ENCODE measurements at places on chromosomes 6 and 20.

DNA sequence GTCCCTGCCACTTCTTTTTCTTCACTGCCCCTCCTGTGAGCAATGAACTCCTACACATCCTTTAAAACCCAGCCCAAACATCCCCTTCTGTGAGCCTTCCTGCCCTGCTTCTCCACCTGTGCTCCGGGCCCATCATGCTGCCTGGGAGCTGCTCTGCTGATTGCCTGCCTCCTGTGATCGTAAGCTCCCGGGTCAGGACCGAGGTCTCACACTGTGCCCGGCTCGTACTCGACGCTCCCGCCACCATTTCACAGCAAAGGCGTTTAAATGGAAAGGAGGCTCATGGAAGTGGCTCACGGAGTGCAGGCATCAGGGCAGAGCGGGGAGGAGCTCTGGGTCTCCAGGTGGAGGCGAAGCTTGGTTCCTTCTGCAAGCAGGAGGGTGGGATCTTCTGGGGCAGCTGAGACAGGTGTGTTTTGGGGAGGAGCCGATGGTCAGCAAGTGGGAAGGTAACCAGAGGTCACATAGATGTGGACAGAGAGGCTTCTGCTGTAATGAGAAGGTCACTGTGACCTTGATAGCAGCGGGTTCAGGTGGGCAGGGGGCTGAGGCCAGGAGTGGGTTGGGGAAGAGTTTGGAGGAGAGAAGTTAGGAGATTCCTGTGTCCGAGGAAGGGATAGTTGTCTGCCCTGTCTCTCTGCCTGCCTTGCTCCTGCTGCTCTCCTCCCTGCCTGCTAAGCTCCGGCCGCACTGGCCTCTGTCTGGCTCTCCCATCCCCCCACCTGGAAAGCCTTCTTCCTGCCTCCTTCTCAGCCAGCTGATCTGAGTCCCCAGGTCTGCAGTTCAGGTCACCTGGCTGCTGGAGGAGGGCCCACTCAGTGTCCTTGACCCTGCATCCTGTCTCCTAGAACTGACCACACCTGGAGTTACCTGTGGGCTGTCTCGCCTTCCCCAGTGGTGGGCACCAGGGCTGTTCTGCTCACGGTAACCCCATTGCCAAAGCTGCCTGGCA, 52.7 kb upstream of the FRMD1 start:
- no peak for DNase-seq

- no peak for DNase-seq
These were observed 61.0 kb downstream of the SMLR1 start for GRCh38 chr6:130888246-130888645.

DNA sequence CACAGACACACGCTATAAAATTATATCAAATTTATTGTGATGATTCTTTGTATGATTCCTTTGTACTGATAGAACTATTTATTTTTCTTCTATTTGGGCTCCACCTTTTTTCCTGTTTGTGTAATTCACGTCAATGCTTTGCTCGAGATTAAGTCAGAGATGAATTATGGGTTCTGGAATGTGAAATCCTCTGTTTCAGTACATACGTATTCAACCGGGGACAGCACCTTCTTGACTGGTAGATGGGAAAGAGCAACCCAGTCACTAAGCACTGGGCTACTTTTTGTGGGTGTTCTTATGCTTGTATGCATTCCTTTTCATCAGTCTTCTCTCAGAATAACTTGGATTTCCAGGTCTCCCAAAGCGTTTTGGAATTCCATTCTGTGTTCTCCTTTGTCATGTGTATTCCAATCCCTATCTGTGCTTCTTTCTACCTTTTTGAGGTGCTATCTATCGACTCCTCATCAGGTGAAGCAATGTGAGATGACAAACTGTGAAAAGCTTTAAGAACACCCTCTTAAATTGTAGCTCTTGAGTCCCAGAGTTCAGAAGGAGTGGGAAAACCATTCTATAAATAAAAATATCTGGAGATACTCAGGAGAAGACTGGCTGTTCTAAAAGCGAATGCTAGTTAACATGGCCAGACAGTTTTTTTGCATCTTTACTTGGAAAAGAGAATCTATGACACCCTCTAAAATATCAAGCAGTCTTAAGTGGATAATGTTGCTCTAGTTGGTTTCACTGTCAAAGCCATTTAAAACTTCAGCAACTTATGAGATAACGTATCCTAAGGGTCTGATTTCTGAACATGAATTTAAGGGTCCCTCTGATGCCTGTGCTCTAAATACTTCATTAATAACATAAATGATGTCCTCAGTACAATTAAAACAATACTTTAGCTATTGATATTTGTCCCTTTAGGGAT, 197.7 kb upstream of the PREP start:
- DNase-seq = no peak

DNA sequence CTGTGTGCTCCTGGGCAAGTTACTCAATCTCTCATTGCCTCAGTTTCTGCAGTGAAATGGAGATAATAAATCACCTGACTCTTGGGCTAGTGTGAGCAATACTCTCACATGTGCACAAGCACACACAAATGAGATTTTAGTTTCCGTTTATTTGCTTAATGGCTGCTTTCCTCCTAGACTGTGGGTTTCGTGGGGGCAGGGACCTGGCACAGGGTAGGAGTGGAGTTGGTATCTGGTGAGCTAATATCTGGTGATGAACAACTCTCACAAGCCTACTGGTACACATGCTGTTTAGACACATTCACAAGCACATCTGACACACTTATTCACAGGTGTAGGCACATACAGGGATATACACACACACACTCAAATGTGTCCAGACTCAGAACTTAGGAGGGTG, 73.8 kb downstream of the TOX2 start:
- no peak for DNase-seq

DNA sequence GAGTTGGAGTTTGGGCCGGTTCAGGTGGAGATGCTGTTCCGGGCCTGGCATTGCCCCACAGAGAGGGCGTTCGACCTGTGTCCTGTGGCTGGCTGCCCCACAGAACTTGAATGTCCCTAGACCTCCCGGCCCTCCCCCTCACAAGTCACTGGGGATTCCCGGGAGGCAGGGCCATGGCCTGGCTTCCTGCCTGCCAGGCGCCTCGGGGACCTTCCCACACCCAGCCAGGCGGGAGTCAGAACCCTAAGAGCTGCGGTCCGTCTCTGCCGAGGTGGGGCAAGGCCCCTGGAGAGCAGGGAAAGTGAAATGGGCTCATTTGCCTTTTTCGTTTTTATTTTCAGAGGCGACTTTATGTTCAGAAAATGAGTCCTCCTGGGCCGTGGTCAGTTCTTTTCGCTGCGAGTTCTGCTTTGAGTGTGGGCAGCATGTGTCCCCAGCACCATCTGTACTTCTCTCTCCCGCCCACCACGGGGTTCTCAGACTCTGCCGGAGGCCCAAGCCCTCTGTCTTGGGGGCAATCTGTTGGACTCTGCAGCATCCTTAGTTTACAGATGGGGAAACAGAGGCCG, 8.5 kb downstream of the RBM38 start:
- DNase-seq = no peak

GRCh38 chr6:121856296-121856695, 420.9 kb downstream of the GJA1 start:
- DNase-seq = no peak

- DNase-seq = no peak
These were observed 17.3 kb downstream of the NAA20 start for GRCh38 chr20:20034486-20034885.

GRCh38 chr6:121590916-121591315, 155.5 kb downstream of the GJA1 start:
- no peak for DNase-seq

DNA sequence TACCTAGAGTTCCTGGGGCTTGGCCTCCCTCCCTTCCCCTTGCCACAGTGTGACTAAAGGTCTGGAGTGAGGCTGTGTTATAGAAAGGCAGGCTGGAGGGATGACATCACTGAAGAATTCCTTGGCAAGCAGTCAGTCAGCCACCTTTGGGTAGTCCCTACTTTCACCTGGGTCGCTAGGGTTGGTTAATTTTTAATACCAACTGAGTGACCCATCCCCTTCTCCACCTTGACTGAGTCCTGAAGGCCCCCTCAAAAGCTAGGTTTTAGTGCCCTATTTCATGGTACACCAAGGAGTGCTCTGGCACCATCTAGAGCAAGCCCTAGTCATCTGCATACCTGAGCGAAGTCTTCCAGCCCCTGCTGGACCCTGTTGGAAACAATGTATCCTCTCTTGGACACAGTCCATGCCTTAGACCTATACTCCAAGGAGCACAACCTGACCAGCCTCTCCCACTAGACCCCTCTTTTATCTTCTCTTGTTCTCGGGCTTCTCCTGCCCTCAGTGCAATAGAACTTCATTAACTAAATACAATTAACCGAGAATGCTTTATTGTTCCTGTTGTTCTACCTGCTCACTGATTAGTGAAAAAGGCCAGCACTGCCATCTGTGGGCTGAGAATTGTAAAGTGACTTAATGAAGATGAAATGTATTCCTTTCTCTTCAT, 44.6 kb downstream of the RIN2 start:
- no peak for DNase-seq

DNA sequence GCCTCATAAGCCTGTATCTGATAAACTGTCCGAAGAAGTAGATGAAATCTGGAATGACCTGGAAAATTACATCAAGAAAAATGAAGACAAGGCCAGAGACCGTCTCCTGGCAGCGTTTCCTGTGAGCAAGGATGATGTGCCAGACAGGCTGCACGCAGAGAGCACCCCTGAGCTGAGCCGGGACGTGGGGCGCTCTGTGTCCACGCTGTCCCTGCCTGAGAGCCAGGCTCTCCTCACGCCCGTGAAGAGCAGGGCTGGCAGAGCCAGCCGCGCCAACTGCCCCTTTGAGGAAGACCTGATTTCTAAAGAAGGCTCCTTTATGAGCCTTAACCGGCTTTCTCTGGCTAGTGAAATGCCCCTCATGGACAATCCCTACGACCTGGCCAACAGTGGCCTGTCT, 33.9 kb upstream of the MTHFD1L start:
- DNase-seq = no peak

DNA sequence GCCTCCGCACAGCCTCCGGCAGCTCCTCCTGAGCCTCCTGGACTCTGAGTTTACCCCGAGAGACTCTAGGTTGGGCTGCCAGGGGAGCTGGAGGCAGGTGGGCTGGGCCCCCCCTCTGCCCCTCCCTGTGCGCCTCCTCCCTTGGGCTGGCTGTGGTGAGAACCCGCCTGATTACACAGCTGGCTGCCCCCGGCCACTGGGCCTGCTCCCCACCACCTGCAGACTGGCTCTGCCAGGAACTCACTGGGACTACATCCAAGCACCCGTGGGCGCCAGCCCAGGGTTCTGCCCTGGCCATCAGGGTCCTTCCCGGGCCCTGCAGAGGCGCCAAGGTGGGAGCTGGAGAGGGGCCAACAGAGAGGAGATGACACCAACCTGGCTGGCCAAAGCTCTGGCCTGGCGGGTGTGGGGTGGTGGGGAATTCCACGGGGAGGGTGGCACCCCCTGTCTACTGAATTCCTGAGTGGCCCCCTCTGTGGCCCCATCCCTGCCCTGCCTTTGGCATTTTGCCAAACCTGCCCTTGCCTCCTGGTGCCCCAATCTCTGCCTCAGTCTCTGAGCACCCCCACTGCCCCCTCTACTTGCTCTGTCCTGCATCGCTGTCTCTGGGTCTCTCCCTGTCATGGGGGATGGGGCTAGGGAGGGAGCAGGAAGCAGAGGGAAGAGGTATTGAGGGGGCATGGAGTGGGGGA, 21.9 kb upstream of the CDH22 start:
- DNase-seq = no peak

DNA sequence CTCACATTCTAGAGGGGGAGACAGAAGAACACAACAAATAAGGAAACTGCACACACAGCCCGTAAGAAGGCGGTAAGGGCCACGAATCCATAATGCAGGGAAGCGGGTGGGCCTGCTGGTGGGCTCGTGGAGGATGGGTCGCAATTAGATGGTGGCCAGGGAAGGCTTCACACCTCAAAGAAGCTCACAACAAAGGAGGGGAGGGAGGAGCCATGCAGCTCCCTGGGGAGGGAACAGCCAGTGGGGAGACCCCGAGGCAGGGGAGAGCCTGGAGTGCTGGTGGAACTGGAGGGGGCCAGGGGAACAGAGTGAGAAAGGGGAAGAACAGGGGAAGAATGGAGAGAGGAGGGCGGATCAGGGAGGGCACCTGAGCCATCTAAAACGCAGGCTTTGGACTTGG, 13.4 kb downstream of the SRC start:
- DNase-seq = no peak

- no peak for DNase-seq
These were observed 302.2 kb downstream of the QKI start for GRCh38 chr6:163716690-163717089.

DNA sequence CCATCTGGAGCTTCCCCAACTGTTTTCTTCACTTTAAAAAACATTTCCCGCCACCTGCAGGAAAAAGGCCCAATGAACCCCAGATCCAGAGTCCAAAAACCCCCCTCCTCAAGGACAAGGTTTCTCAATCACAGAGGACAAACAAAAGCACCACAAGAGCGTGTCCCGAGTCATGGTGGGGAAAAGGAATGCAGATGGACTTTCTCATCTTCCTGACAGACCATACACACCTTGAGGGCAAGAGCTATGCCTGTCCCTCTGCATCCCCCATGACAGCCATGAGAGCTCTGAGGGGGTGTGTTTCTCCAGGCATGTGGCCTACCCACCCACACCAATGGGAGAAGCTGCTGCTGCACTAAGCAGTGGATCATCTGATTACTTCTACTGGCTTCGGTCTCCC, 9.0 kb downstream of the PEX6 start:
- no peak for DNase-seq

GRCh38 chr6:84304881-84305280, 77.4 kb upstream of the CEP162 start:
- no peak for DNase-seq

DNA sequence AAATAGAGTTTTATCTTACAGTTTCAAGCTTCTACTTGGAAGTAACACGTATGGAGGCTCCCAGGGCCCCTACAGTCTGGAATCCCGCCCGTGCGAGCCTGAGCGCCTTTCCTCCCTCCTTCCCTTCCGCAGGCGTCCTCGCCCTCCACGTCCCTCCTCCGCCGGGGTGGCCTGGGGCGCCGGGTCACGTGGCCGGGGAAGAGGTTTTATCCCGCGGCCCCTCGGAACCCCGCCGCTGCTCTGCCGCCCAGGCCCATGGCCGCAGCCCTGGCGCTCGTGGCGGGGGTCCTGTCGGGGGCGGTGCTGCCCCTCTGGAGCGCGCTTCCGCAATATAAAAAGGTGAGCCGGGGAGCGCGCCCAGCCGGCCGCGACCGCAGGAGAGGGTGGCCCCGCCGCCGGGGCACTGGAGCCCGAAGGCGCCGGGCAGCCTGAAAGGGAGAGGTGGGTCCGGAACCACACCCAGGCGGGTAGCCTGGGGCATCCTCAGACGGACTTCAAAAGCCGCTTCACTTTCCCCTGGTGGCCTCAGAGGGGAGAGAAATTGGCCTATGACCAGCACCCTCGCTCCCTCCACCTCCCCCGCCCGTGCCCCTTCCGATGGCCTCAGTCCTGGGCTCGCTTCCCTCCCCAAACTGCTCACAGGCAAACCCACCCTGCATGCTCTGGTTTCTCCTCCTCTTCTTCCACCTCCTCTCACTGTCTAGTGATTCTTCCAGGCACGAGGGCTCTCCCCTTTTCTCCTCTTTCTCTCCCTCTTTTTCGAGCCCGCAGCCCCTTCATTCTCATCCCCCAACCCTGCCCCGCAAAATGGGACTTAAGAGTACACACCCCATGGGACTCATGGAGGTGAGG, at the start of gene CLPSL2:
Gene CLPSL2, plus strand, starts transcription at position 235 of the 852 bp plus-strand sequence. Its CDS starts 21 bp downstream, at position 256.
- no peak for DNase-seq

GRCh38 chr6:31901415-31901952, 402 bp downstream of the ZBTB12 start:
- peak; percentile 70 for DNase-seq
